Suppressor macrophage treated with lipopolysaccharide for 1 hour (primary cell): ENCODE measurements at places on chromosomes 6 and 20.

GRCh38 chr6:118383924-118384323 lies 164.2 kb upstream of the PLN start:
- DNase-seq: no peak

GRCh38 chr6:40347571-40348011 lies 239.6 kb downstream of the LRFN2 start:
- no peak for DNase-seq

DNA sequence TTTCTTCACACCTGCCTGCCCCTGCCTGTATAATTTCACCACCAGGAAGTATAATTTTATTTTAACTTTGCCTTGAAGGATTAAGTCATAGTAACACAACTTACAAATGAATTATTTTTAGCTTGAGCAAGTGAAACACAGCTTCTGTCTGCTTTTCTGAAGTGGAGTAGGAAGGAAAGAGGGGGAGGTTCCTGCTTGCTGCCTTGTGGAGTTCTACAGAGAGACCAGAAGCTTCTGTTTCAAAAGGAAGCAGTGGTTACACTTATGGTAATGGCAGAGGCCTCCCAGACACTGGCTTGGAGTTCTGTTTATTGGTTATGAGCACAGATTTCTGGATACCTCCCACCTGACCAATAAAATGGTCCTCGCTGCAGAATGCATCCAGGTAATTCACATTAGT lies 159.6 kb downstream of the TMEM200A start:
- peak; percentile 7 for DNase-seq

DNA sequence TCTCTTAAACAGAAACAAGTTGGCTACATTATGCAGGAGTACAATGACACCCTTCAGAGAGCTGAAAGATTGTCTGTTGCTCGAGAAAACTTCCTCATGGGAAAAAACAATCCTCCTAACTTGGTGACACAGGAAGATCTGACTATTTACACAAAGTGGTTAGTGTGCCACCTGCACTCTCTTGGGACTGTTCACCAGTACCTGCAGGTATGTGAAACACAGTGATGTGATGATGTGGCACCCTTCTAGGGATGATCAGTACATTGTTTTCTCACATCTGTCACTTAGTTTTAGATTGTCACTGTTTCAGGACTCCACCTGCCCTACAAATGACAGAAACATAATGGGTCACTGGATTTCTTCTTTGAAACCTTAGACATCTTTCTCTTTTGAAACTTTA lies 101.8 kb downstream of the CEP57L1 start:
- DNase-seq: no peak

GRCh38 chr20:56429502-56429901 lies 17.4 kb downstream of the CASS4 start:
- peak; percentile 60 for DNase-seq

- DNase-seq: no peak
Observed at GRCh38 chr6:88584581-88585275, 378.7 kb downstream of the RNGTT start.

- no peak for DNase-seq
Observed at GRCh38 chr6:150987855-150988464, 122.5 kb downstream of the MTHFD1L start.

GRCh38 chr6:119966484-119966883 lies 616.9 kb upstream of the MAN1A1 start:
- no peak for DNase-seq

DNA sequence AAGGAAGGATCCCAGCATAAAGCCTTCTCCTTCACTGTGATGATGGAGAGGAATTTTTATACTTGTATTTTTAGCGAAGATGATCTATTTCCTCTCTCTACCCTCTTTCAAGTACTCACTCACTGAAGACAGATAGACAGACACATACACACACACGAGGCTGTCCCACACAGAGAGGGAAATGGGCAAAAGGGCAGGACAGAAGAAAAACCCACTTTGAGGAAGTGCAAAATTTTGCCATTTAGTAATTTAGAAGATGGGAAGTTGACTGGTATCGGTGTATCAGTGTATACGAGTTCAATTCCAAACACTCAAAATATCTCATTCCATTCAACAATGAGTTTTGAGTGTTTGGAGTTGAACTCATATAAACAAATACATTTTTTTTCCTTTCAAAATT lies 30.9 kb downstream of the HEBP2 start:
- DNase-seq: peak; percentile 84

GRCh38 chr20:10492065-10492464 lies 57.0 kb downstream of the SLX4IP start:
- DNase-seq: peak; percentile 94

DNA sequence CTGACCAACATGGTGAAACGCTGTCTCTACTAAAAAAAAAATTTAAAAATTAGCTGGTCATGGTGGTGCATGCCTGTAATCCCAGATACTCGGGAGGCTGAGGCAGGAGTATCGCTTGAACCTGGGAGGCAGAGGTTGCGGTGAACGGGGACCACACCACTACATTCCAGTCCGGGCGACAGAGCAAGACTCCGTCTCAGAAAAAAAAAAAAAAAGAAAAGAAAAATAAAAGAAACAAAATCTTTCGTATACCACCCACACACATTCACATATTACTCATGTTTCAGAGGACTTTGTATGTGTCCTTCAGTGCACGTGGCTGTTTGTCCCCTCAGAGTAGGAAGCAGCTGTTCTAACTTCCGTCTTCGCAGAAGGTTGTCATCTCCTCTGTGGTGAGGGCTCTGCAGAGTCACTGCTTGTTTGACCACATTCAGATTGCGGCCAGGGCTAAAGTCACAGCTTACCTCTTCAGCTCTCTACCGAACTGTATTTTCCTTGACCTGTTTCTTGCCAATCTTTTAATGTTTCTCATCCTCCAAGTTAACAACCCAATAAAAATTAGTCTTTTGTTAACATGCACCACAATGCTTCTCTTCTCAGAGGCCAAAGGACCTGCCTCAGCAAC lies 36.6 kb upstream of the HIVEP1 start:
- DNase-seq: peak; percentile 94

GRCh38 chr6:145819994-145820393 lies 5.4 kb upstream of the FBXO30 start:
- no peak for DNase-seq

- no peak for DNase-seq
Observed at GRCh38 chr6:2626401-2626800, 124.3 kb downstream of the MYLK4 start.

DNA sequence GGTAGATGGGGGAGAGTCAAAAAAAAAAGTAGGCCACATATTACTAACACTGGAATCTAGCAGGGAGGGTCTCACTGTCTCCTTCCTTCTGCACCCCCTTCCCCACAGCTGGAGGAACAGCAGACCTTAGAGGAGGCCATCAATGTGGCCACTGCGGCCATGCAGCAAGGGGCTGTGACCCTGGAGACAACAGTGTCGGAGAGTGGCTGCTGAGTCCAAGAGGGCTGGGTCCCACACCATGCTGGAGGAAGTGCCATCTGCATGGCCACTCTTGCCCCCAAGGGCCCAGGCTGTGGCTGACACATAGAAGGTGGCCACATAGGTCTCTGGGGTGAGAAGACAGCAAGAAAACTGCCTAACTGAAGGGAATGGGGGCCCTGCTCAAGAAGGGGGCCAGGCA lies 2.6 kb upstream of the DEF6 start:
- no peak for DNase-seq
